ENCODE measurements at places on chromosomes 1 and 21. TPM values are rescaled to one million over a fixed set of nuclear protein-coding genes. Genes with fewer than 3 reads are reported as not detected.

CFHR3 gene
- not detected for total RNA-seq

OR2T29 gene
- total RNA-seq: not detected

DNA sequence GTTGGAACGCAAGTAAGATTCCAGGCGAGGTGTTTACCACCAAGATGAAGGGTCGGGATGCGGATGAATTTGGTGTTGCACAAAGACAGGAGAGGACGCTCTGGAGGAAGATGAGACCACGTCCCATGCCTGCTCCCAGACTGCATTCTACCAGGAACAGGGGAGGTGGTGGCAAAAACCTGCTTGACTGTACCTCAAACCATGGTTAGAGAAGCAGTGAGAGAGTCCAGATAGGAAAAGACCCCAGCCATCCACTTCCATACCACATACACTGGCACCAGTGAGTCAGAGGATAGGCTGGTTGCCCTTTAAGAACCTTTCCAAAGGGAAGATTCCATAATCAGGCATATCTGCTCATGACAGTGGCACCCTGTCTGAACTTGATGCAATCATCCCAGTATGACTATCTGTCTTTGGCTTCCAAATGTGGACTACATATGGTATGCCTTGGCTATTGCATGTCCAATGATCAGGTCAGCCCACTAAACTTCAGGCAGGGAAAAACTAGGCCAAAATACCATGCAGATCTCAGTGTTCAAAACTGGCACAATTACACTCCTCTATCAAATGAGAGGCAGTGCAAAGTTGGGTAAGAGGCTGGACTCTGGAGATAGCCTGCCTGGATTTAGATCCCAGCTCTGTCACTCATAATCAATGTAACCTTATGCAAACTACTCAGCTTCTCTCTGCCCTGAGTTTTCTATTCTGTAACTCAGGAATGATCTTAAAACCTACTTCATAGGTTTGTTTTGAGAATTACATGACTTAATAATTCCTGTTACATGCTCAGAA lies 20.6 kb downstream of the NPR1 start:
- peak; percentile 82 for DNase-seq

GRCh38 chr1:16187748-16188401 lies 24.6 kb downstream of the ARHGEF19 start:
- peak; percentile 97 for DNase-seq

- no peak for DNase-seq
Observed at GRCh38 chr1:206672844-206673758, 11.6 kb upstream of the MAPKAPK2 start.

All from foreskin keratinocyte (primary cell).